ENCODE measurements at places on chromosomes 1 and 21.

- no peak for DNase-seq
Observed at GRCh38 chr1:181743878-181744312, 260.6 kb downstream of the CACNA1E start.

DNA sequence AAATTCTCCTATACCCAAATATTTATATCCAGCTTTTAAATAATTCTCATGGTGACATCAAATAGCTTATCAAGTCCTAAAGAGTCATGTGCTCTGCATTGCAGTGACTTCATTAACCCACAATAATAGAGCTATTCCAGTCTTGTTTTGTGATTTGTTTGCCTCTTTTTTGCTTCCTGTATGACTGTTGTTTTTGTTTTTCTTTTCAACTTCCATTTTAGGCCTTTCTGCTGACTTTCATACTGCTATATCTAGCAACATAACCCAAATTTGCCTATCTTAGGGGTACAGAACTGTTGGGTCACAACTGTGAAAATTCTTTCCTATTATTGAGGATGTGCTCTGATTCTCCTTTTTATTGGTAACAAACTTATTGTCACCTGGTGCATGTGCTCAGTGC, 30.3 kb downstream of the SPATA17 start:
- DNase-seq = no peak

DNA sequence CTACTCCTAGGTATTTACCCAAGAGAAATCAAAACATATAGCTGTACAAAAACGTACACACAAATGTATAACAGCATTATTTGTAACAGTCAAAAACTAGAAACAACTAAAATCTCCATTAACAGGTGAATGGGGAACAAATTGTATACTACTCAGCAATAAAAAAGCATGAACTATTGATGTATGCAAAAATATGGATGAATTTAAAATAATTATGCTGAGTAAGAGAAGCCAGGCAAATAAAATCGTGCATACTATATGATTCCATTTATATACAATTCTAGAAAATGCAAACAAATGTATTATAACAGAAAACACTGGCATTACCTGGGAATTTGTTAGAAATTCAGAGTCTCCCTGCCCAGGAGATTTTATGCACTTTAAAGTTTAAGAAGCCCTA, 150.1 kb downstream of the GDAP2 start:
- DNase-seq = no peak

- no peak for DNase-seq
Observed at GRCh38 chr1:173117108-173117633, 66.4 kb upstream of the TNFSF18 start.

GRCh38 chr1:150537732-150538684, 11.2 kb upstream of the ADAMTSL4 start:
- DNase-seq = no peak

DNA sequence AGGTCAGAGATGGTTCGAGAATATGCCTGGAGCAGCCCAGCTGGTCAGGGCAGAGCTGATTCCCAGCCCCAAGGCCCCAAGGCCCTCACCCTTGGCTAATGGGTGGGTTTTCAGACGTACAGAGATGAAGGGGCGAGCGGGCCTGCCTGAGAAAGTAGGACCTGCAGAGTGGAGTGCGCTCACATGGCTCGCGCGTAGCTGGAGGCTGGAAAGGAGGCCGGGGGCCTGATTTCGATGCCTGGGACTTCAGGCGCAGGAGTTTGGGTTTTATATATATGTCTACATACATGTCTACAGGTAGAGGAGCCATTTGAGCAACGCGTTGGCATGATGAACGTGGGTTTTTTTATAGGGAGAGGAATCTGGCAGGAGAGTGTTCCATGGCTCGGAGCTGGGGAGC, 8.9 kb downstream of the COQ8A start:
- DNase-seq = peak; percentile 74

- DNase-seq = no peak
Observed at GRCh38 chr1:7379441-7379971, 391.6 kb upstream of the VAMP3 start.

DNA sequence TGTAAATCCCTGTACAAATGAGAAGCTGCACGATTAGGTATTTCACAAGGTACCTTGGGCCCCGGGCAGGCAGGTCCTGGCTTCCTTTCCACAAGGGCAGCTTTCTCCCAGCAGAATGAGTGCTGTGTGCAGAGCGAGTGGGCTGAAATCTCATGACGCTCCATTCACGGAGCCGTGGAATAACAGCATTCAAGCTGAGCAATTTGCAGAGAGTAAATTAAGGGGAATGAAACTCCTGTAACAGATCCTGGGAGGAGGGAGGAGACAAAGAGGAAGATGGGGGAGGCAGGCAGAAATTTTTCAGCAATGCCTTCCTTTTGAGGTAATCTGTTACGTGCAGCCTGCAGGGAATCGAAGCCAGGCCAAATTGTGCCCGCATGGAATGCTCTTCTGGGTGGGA, 239.9 kb downstream of the TNR start:
- no peak for DNase-seq

- DNase-seq = no peak
Observed at GRCh38 chr21:25953659-25954058, 216.9 kb downstream of the APP start.
